NCI-H1694 treated with DMSO at 0.1 percent for 48 hours (cell line): ENCODE measurements at places on chromosomes 4 and X.

- DNase-seq = no peak
Measured at GRCh38 chr4:125985856-125986255, 671.1 kb downstream of the FAT4 start.

DNA sequence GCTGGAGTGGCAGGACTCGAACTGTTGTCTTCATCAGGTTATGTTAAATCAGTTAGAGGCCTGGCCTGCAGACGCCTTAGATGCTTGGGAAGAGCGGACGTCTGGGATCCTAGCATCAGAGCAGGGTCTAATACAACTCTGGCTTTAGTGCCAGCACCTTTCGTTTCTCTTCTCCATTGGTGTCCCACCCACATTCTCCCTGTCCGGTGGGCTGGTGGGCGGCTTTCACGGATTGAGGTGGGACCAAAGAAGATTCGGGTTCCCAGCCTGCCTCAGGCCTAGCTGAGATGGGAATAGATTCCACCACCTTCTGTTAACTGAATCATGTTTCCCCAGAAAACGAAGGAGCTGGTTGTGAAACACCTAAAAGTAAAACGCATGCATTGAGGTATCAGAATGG lies 939 bp downstream of the PDK3 start:
- DNase-seq = no peak

DNA sequence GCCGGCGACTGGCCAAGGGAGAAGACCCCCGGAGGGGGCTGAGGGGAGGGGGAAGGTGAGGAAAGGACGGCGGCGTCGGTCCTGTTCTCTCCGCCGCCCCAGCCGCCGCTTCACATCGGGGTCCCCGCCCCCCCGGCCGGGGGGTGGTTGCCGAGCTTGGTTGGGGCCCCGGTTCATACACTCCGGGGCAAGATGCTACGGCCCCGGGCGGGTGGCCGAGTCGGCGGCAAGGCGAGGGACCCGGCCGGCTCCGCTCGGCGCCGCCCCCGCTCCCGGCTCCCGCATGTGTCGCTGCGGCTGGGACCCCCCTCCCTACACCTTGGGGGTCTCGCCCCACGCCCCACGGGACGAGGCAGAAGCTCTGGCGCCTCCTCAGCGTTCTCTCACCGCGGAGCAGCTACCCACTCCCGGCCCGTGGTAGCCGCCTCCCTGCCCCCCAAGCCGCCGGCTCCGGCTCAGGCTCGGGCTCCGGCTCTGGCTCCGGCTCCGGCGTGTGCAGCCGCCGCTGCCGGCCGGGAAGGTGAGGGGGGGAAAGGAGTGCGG lies 461 bp downstream of the FBXW7 start:
- DNase-seq = no peak

GRCh38 chr4:176425035-176425434 lies 105.3 kb downstream of the SPCS3 start:
- no peak for DNase-seq

GRCh38 chr4:8123389-8123788 lies 35.2 kb downstream of the ABLIM2 start:
- DNase-seq = no peak

DNA sequence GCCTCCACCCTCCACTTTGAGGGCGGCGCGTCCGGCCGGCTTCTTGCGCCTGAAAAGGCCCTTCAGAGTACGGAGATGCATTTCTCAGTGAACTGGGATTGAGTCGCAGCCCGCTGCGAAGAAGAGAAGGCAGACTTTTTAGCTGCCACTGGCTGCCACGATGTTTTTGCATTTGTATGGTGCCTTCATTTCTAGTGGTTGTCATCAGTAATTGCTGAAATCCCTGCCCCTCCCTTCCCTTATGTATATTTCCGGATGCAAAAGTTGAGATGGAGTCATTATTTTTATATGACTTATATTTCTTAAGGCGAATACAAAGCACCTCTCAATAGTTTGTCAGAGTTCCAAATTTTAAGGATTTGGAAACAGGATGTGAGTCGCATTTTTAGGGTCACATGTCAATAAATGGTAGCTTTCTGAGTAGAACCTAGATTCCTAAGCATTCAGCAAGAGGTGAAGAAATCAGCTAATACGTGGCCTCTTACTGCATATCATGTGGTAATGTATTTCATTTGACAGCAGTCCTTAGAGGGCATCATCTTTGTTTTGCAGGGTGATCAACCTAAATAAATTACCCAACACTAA lies 658 bp downstream of the ATP6AP2 start:
- DNase-seq = no peak

DNA sequence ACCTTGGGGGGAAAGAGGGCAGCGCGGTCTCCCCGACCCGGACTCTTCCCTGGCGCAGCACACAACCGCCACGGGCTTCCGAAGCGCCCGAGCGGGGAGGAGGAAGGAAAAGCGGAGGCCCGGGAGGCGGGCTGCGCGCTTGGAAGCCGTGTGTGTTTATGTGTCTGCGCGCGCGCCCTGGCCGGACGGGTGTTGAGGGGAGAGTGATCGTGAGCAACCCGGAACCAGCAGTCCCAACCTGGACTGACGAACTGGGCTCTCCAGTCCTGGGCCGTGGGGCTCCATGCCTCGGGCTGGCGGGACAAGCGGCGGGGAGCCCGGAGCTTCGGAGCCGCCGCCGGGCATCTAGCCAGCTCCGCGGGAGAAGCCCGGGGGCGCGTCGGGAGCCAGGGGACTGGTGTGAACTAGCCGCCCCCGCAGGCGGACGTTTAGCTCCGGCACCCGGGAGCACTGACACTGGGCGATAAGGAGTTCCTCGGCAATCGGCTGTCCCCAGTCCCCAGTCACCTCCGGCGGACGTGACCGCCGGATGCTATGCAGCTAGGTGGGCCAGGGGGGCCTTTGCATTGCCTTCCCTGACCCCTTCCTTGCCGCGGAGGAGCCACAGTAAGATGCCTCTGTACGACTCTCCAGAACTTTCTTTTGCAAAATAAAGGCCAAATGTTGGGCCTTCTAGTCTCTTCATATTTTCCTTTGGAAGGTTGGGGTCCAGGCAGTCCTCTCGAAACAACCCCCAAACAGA lies 74.8 kb upstream of the BCOR start:
- no peak for DNase-seq

DNA sequence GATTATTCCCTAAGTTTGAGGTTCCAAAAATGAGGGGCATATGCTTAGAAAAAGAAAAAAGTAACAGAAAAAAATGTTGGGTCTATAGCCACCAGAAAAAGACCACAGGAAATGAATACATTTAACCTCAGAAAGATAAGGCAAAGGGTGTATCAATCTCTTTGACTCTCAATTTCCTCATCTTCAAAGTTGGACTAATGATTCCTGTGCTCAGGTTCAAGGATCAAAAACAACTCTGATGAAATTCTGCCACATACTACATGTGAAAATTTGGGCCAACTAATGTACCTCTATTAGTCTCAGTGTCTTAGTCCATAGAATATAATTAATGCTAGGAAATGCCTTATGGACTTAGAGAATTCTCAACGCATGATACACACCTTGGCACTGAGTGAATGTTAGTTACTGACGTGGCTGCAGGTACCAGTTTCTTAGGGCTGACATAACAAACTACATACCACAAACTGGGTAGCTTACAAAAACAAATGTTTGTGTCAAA lies 257.7 kb downstream of the ANKRD50 start:
- DNase-seq = no peak

DNA sequence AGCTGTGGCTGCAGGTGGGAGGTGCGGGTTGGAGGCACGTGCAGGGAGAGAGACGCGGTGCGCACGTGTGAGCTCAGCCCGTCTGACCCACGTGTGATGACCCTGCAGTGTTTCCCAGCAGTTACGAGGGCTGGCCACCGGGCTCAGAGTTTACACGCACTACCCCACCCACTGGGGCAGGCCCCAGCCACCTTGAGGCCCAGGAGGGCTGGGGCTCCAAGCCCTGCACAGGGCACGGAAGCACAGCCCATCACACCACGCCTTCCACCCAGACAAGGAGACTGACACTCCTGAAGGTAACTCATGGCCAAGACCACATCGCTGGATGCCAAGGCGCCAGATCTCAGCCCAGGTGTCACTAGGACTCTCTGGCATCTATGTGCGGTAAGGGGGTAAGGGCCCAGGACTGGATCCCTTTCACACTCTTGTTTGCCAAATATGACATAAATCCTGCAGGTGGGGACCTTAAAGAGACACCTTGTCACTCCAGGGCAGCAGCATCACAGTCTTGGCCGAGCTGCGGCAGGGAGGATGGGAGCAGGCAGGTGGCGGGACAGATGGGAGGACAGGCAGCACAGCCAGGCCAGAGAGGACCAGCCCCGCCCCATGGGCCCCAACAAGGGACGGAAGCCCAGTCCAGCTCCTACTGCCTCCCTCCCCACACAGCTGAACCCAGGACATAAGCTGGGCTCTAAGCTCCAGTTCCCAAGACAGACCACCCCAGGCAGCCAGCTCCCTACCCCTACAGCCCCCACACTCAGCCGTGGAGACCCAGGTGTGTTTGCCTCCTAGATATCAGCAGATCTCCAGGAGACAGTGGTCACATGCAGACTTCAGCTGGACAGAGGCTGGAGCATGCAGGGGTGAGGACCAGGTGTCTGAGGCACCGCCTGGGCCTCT lies 56.8 kb downstream of the ZFYVE28 start:
- no peak for DNase-seq

DNA sequence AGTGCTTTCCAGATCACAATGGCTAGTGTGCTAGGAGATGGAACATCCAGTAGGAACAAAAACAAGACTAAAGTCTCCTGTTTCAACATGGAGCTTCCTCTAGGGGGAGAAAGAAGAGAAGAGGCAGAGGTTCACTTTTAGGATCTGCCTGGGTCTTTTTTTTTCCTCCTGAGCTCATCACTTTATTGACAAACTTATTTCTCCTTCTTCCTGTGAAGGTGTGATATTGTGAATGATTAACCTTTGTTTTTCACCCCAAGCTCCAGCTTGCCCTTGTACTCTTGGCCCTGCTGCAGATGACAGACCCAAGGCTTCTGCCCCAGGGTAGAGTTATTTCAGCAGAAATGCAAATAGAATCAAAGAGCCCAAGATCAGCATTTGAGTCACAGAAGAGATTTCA lies 13.5 kb downstream of the PAGE4 start:
- no peak for DNase-seq

DNA sequence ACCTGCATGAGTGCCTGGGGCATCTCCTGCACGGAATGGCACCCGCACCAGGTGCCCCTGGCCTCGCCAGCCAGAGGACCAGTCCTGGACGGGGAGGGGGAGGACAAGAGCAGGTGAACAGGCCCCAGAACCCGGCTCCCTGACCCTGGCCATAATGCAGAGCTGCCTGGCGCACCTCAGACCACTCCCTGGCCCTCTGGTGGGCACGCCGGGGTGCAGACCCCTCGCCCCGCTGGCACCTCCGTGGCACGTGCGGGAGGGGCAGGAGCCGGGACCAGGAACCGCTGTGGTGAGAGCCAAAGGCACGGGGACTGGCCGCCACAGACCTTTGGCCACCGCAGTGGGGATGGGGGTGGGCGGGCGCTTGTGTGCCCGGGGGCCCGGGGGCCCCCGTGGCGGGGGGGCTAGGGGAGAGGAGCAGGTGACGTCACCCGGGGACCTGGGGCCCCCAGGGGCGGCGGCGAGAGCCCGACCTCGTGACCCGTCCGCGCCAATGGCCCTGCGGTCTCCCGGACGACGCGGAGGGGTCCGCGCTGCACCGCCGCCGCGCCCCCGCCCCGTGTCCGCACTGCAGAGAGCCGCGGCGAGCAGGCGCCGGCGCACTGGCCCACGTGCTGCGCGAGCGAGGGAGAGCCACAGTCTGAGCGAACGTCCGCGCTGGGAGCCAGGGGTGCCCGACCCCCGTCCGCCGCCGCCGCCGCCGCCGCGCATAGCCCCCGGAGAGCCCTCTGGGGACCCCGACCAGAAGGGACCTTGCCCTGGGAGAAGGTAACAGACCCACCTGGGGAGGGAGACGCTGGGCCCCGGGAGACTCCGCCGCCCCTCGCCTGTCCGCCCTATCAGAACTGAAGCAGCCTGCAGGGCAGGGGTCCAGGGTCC lies at the start of gene PNMA3:
TSS of gene PNMA3 (plus strand) at position 600 of the 879 bp plus-strand sequence. CDS start 586 bp downstream, outside the sequence.
- no peak for DNase-seq

DNA sequence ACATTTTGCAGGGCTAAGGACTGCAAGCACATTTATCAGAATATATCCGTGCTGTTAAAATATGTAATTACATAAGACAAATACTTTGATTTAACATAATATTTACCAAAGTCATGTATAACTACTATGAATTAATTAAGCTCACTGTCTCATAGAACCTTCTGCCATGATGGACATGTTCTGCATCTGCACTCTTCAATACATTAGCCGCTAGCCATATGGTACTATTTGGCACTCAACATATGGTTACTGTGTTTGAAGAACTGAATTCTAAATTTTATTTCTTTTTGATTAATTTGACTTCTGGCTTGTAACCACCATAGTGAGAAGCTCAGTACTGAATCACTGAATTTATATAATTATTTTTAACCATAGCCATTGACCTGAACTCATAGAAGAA lies 427.0 kb upstream of the TRAM1L1 start:
- peak; percentile 94 for DNase-seq

GRCh38 chr4:65825116-65825753 lies 154.9 kb upstream of the EPHA5 start:
- no peak for DNase-seq

- no peak for DNase-seq
Measured at GRCh38 chrX:2483398-2484060, 17.2 kb downstream of the DHRSX start.

GRCh38 chr4:108586778-108587177 lies 33.6 kb upstream of the RPL34 start:
- DNase-seq = no peak

GRCh38 chr4:38188631-38189101 lies 228.5 kb downstream of the PTTG2 start:
- no peak for DNase-seq

DNA sequence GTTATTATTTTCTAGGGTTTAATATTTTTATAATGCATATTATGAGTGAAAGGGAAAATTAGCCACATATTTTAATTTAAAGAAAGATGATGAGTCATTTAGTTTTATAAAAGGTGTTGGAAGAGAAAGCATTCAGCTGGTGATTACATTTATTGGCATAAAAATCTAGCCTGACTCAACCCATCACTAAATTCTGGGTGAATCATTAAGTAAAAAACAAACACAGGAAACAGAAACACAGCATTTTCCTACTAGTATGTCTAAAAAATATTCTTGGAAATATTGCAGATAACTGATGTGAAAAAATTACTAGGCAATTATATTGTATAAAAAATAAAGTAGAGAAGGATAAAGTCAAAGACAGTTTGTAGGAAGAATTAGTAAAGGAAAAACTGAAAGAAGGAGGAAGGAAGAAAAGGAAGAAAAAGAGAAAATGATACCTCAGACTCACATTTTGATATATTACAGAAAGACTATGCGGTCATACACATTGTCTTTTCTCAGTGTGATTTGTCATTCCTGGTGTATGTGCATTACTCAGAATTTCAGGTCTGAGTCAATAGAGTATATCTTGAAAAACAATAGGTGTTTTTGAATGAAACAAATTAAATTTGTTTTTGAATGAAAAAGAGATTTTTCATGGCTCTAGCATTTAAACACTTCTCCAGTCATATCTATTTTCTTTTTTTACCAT lies 48.0 kb upstream of the SPOCK3 start:
- no peak for DNase-seq
